NCI-H748 treated with DMSO at 0.1 percent for 48 hours (cell line): ENCODE measurements at places on chromosomes 5 and 9.

DNA sequence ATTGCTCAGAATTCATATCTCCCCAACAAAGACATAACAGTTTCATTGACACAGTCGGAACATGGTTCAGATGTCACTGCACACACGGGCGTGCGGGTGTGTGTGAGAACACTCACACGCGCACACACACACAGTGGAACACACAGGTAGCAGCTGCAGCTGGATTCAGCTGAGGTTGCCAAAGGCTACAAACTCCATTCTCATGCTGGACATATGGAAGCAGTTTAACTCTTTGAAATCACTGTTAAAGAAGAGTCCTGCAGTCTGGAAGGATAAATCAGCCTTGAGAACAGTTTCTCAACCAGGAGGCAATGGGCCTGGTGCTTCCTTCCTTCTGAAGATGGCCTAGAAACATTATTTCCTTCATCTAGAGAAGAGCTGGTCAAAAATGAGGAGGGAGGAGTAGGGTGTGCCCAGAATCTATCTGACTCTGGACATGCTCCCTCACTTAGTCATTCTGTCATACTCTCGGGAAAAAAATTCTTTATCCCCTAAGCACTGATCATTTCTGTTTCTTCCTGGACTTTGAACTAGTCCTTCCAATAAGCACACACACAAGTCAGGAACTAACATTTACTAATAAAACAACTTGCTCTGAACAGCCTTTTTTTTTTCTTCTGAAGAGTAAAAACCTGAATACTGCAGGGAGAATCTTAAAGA, 160.6 kb downstream of the ZDHHC21 start:
- no peak for DNase-seq

DNA sequence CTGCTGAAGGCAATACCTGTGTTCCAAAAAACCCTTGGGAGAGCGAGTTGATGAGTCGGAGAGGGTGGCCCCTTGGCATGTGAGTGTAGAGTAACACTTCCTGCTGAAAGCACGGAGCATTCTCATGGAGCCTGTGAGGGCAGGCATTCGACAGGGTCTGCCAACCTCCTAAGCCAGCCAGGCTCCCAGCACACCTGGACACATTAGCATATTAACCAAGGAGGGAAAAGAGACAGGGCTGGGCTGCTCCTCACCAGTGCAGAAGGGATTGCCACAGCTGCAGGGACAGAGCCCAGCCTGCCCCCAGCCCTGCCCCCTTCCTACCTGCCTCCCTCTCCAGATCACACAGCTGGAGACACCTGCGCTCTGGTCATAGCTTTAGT, 46.4 kb upstream of the SEMA4D start:
- DNase-seq = no peak

GRCh38 chr5:17020678-17021601, 84.9 kb upstream of the MYO10 start:
- no peak for DNase-seq

DNA sequence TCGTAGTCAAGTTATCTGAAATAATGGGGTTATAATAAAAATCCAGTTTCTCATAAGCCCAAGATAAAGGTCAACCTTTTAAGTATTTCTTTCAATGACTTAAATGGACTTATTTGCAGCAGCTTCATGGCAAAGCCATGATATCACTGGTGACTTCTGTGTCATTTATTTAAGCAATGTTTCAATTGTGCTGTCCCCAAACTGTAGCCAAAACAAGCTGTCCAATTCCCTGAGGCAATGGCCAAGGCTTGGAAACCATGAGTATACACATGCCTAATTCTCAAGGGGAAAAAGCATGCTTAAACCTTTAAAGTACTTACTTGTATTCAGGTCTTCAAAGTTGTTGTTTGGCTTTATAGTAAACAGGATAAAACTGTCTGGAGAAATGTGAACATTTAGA, 376.4 kb upstream of the TNC start:
- no peak for DNase-seq

- DNase-seq = no peak
Measured at GRCh38 chr5:94911276-94911675, 292.8 kb downstream of the SLF1 start.

DNA sequence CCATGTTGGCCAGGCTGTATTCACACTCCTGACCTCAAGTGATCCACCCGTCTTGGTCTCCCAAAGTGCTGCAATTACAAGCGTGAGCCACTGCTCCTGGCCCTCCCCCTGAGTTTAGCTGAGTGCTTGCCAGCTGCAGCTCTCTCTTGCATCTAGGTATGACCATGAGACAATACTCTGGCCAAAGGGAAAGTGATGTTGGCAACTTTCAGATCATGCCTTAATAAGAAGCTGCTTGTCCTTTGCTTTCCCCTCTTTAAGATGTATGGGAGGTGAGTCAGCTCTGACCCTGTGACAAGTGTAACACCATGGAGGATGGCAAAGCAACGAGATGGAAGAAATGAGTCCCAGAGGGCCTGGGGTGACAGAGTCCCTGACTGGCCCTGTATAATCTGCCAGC, 18.7 kb upstream of the DCAF12 start:
- no peak for DNase-seq

GRCh38 chr9:100029251-100029650, 69.5 kb downstream of the ERP44 start:
- no peak for DNase-seq

DNA sequence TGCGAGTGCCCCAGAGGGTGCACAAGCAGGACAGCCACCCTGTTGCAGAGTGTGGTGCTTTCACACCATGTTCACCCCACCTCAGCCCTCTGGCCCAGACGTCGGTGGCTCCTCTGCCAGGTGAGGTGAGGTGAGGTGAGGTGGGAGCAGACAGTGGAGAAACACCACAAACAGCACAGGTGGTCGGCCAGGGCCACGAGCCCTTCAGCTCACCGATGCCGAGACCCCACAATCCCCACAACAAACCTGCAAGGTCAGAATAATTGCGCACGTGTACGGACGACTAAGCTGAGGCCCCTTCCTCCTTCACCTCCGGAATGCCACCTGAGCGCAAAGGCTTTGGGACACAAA, 10.5 kb downstream of the BRD3 start:
- no peak for DNase-seq

- DNase-seq = no peak
Measured at GRCh38 chr5:78699552-78700153, 51.1 kb upstream of the LHFPL2 start.

GRCh38 chr5:8238080-8238479, 369.1 kb downstream of the MTRR start:
- DNase-seq = no peak

DNA sequence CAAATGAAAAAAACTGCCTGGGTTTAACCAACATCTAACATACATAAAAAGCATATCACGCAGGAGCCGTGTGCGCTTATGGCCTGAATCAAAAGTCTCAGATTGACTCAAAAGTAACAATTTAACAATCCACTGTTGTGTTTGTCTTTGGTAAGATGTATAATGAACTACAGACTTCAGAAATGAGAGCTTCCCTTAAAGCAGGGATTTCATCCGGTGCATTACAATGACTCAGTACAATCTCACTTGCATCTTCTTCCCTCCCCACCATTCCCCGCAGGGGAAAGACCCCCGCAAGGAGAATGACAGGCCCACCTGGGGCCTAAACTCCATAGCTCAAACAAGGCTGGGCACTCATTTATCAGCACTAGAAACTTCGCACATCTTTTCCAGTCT, 1.4 kb downstream of the ZFR start:
- DNase-seq = no peak
